ENCODE measurements at places on chromosomes 4 and X. TPM values are rescaled to one million over a fixed set of nuclear protein-coding genes. Genes with fewer than 3 reads are reported as not detected.

Gene DCAF12L2
- 0.08 TPM for total RNA-seq

Gene GPR143
- total RNA-seq: not detected

Gene AKAP4
- not detected for total RNA-seq

Gene BMX
- total RNA-seq: 1.2 TPM
